ENCODE measurements at places on chromosomes 2 and 18. TPM values are rescaled to one million over a fixed set of nuclear protein-coding genes. Genes with fewer than 3 reads are reported as not detected.

DNA sequence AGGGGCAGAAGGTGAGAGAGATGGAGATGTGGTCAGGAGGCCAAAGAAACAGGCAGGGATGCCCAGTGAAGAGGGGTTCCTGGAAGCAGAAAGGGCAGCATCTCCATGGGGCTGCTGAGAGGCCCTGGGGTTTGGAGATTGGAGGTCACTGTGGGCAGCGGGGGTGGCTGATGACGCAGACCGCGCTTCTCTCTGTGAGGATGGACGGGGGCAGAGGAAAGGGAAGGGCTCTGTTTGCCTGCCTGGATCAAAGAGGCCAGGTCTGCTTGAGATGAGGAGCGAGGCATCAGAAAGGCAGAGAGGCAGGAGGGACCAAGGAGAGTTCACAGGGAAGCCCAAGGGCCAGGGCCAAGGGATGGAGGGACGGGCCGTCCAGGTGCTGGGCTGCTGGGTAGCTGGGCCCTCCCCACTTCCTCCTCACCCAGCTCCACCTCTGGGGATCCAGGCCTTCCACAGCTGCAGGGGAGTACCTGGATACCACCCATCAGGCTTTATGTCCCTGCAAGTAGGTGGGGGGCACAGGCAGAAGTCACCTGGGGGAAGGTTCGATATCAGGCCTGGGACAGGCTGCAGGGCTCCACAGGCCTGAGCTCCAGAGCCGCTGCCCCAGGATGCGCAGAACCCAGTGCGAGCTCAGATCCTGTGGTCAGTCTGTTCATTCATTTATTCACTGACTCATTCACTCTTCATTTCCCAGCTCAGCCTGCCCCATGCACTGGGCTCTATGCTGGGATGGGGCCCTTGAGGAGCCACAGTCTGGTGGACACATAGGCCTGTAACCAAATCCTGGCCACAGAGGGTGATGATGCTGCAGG, 30.6 kb downstream of the ADRA2B start:
- H3K4me3 ChIP-seq: no peak overlapping the region
- no peaks in the 10 kb centered on the region for H3K27me3 ChIP-seq
- no peak for DNase-seq
- H3K4me1 ChIP-seq: no peaks in the 10 kb centered on the region
- no peak overlapping the region for H3K27ac ChIP-seq

DNA sequence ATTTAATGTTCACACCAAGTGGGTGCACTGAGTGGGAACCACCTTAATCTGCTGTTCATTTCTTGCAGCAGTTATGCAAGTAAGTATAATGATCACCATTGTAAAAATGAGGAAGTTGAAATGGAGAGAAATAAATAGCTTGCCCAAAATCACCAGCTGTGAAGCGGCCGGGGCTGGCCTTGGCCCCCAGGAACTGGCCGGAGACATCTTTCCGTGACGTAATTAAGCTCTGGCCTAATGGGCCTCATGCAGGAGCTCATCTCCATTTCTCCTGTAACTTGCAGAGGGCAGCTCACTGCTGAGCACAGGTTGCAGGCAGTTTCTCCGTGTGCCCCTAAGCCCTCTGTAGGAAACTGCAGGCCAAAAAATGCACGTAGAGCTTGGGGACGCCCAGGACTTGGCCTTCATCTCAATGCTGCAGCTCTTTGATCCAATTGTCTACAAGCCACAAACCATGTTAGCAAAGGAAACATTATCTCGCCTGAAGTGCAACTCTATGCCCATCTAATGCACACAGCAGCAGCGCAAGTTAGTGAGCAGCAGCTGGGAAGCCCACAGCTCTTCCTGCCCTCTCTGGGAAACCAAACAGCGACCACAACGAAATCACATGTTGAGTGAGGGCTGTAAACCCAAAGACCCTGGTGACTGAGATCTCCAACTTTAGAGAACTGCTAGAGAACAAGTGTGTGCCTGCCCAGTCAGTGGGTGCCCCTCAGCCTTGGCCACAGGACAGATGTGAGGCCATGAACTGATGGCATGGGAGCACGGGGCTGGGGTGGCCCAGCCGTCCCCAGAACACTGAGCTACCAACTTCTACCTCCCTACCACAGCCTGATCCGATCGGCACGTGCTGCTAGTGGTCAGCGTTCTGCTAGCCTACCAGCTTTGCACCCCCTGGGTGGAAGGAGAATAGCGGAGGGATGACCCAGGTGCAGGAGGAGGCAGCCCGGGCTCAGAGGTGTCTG, 28.8 kb downstream of the APCDD1 start:
- no peaks in the 10 kb centered on the region for H3K4me1 ChIP-seq
- no peaks in the 10 kb centered on the region for H3K36me3 ChIP-seq
- no peak for DNase-seq

GRCh38 chr18:61803393-61803792, 89.4 kb downstream of the RNF152 start:
- no peaks in the 10 kb centered on the region for H3K4me1 ChIP-seq
- no peak overlapping the region for H3K4me3 ChIP-seq
- H3K36me3 ChIP-seq: no peaks in the 10 kb centered on the region
- H3K27ac ChIP-seq: no peak overlapping the region
- no peak for DNase-seq

- H3K4me1 ChIP-seq: no peaks in the 10 kb centered on the region
- no peak overlapping the region for H3K27ac ChIP-seq
- H3K27me3 ChIP-seq: no peaks in the 10 kb centered on the region
- no peaks in the 10 kb centered on the region for H3K36me3 ChIP-seq
- H3K4me3 ChIP-seq: no peak overlapping the region
- no peak for DNase-seq
Observed at GRCh38 chr2:28687171-28687570, 64.5 kb upstream of the PPP1CB start.

CASP8 gene
- 12.0 TPM for total RNA-seq

- H3K4me3 ChIP-seq: peak overlapping the region; percentile 78
- no peaks in the 10 kb centered on the region for H3K36me3 ChIP-seq
- H3K27me3 ChIP-seq: no peaks in the 10 kb centered on the region
- H3K27ac ChIP-seq: peak overlapping the region; percentile 69
- no peaks in the 10 kb centered on the region for H3K4me1 ChIP-seq
Observed at GRCh38 chr2:237626813-237627440, 460 bp upstream of the LRRFIP1 start.

DNA sequence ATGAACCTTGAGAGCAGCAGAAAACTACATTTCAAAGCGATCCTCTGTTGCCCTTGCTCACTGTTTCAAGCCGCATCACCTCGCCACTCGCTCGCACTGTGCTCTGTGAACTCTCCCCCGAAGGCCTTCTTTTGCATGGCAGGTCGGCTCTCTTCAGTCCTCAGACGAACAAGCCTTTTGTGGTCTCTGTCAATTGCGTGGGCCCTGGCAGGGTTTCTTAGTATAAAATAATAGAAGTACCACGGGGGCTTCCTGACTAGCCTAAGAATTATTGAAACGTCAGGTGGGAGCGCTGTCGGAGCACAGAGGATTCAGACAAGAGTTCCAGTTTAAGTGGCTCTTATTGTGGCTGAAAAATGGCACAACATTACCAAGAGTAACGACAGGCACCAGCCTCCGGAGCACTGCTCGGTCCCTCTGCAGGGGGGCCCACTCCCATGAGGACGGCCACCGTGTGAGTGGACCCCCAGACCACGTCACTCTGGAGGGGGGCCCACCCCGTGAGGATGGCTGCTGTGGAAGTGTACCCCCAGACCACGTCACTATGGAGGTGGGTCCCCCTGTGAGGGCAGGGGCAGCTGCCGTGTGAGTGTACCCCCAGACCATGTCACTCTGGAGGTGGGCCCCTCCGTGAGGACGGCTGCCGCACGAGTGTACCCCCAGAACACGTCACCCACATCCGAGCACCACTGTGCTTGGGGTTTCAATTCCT, 237.7 kb downstream of the HDAC4 start:
- DNase-seq: peak; percentile 54
- H3K27me3 ChIP-seq: no peaks in the 10 kb centered on the region
- no peak overlapping the region for H3K4me3 ChIP-seq
- peaks cover 10% of the 10 kb centered on the region for H3K36me3 ChIP-seq
- no peak overlapping the region for H3K27ac ChIP-seq

- H3K27me3 ChIP-seq: no peaks in the 10 kb centered on the region
- H3K4me3 ChIP-seq: no peak overlapping the region
- no peak overlapping the region for H3K27ac ChIP-seq
- H3K36me3 ChIP-seq: no peaks in the 10 kb centered on the region
Observed at GRCh38 chr2:138787053-138787666, 7.0 kb upstream of the NXPH2 start.

PLCD4 gene
- total RNA-seq: 0.88 TPM

DNA sequence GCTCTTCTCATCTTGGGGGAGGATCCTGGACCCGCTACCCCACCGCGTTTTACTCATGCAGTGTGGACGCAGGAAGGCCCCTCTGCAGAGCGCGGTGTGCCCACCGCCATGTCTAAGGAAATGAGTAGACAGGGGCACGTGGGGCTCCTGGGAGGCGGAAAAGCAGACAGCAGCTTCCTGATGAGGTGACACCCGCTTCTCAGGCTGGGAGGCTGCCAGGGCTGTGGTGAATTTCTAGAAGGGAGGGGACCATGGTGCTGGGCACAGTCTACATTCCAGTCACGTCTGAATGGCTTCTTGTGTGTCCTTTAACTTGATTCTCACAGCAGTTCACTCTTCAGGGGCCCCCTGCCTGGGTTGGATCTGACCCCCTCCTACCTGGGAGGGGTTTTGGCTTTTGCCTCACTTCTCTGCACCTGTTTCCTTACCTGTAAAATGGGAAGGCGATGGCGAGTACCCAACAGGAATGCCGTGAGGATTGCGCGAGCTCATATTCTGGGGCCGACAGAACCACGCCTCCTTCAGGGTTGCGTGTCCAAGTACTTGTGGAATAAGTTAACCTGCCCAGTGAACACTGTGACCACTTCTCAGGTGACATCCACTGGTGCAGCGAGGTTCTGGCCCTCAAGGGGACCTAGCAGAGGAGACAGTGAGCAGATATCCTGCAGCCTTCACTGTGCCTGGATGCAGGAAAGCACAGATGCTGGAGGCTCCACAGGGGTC, 32.3 kb upstream of the MBP start:
- no peaks in the 10 kb centered on the region for H3K4me1 ChIP-seq
- H3K4me3 ChIP-seq: no peak overlapping the region
- no peak for DNase-seq
- no peaks in the 10 kb centered on the region for H3K27me3 ChIP-seq
- H3K27ac ChIP-seq: no peak overlapping the region

All from right lobe of liver (tissue), 6 donors.